ENCODE measurements at places on chromosomes 5 and 9. TPM values are rescaled to one million over a fixed set of nuclear protein-coding genes. Genes with fewer than 3 reads are reported as not detected.

The EIF4E1B gene
- not detected for total RNA-seq

The IL9 gene
- not detected for total RNA-seq

The PROP1 gene
- total RNA-seq = not detected

The NLN gene
- 22.8 TPM for total RNA-seq

The WDR38 gene
- not detected for total RNA-seq

The PGM5 gene
- total RNA-seq = 88.8 TPM

The CPLANE1 gene
- total RNA-seq = 27.6 TPM

The ALDH1A1 gene
- 10.8 TPM for total RNA-seq

The ADAMTS13 gene
- 6.0 TPM for total RNA-seq

The RETREG1 gene
- 1.0 TPM for total RNA-seq
